Central memory CD4-positive, alpha-beta T cell (primary cell): ENCODE measurements at places on chromosomes 1 and 21.
A peak's percentile ranks its signal among the peaks of the same experiment; 100 is the strongest.

- DNase-seq: no peak
Observed at GRCh38 chr1:32197074-32197473, 3.3 kb upstream of the CCDC28B start.

DNA sequence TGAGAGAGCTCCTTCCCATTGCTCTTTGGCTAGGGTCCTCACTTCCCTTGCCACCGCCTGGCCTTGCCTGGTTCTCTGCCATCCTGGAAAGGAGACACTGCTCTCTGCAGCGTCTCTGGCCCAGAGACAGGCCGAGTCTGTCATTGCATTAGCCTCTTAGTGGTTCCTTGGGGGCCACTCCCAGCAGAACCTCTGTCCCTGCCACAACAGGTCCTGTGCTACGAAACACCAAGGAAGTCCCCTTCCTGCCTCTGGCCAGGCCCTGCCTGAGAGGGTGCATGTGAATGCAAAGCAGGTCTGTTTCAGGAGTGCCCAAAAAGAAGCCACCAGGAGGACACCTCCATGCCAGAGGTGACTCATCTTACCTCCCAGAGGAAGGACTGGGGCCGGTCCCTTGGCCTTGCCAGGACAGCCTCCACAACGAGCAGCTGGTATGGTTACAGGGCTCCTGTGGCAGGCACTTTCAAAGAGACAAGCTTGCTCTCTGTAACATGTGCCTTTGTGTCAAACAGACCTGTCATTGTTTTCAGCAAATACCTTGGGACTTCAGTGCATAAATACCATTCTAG, 59.6 kb downstream of the VPS26C start:
- DNase-seq: no peak

DNA sequence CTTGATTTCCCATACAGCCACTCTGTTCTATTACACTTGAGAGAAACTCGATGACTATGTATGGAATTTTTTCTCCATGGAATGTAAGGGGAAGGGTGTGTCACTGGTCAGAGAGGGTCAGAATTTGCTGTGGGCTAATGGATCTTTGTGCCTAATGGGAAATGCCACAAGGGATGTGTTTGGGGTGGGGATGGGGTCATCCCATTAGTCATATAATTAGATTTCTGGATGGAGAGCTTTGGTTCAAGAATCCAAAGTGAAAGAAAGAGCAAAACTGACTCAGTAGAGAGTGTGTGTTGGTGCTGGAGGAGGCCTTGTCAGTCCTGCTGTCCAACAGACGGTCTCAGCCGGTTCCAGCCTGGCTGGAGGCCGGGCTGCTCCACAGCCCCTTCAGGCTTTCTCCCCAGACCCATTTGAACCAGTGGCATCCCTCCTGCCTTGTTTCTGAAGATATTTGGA, 86.4 kb downstream of the LAMC2 start:
- no peak for DNase-seq

DNA sequence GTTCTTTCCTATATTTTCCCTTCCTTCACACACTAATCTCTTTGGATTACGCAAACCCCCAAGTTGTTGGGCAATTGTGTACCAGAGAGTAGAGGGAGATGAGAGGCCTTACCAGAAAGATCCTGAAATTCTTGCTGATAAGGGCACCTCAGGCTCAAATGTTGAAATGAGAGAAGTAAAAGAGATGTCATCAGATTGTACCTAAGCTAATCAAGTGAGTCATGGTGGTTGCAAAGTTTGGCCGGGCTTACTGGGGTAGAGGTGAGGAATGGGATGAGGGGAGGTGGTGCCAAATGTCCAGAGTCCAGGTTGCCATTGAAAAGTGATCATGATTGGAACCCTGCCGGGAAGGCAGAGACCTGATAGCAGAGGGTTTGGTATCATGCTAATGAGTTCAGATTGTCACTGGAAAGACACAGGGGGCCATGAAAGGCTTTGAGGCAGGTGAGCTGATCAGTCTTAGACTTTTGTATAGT, 43.1 kb downstream of the OPTC start:
- no peak for DNase-seq

- DNase-seq: no peak
Observed at GRCh38 chr1:224368409-224368808, 11.7 kb downstream of the CNIH4 start.

- DNase-seq: no peak
Observed at GRCh38 chr1:59733443-59734141, 81.2 kb upstream of the HOOK1 start.

GRCh38 chr1:198042168-198042567, 114.6 kb upstream of the NEK7 start:
- DNase-seq: no peak

DNA sequence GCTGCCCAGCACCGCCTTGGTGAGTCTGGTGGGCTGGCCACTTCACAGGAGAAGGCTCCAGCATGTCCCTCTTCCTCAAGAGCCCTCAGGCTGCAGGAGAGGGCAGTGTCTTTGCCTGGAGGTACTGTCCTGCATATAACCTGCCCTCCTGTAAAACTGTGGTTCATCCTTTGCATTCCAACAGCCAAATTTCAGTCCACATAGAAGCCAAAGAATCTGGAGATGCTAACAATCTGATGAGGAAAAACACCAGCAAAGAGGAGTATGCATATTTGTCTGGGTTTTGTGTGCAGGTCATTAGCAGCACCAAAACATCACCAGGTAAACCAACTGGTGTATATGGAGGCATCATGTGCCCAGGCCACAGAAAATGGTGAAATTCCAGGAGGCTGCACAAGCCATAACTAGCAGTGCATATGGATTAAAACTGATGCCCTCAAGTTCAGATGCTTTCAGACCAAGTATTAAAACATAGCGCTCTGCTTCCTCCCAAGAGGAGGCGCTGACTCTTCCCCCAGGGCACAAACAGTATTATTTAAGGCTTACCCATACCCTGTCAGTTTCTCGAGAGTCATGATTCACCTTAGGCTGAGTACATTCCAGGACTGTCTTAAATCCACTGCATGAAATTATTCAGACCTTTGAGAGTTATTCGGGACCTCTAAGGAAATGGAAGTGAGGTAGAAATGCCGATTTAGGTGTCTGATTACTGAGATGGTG, 150.5 kb upstream of the COA6 start:
- no peak for DNase-seq

DNA sequence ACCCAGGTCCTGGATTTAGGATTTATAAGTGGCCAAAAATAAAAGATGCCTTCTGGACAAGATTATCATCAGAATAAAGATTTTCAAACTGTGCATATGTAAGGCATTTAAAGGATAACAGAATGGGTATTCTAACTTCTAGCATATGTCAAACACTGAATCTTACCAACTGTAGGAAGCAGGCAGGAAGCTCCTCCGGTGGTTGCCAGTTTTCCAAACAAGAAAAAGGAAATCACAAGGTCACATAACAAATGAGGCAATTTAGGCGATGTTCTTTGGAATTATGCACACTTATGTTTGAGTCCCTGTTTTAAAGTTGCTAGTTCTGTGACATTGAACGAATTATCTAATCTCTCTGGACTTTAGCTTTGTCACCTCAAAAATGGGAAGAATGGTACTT, 48.9 kb downstream of the ATP6V1G3 start:
- DNase-seq: no peak

GRCh38 chr21:15379776-15380175, 315.0 kb upstream of the NRIP1 start:
- DNase-seq: no peak

DNA sequence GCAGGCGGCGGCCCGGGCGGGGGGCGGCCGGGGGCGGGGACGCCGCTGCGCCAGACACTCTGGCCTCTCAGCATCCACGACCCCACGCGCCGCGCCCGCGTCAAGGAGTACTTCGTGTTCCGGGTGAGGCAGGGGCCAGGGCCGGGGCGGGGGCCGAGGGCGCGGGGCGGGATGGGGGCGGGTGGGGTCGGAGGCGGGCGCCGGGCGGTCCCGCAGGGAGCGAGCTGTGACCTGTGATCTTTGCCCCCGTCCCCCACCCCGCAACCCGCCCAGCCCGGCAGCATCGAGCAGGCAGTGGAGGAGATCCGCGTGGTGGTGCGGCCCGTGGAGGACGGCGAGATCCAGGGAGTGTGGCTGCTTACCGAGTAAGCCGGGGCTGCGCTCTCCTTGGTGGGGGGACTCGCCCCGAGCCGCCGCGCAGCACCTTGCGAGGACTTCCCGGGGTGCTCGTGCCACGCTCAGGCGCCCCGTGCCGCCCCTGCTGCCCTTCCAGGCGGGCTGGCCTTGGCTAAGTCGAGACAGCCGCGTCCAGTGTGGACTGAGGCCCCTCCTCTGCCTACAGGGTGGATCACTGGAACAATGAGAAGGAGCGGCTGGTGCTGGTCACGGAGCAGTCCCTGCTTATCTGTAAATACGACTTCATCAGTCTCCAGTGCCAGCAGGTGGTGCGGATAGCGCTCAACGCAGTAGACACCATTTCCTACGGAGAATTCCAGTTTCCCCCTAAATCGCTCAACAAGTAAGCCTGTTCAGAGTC, 514 bp downstream of the TPRG1L start:
- DNase-seq: peak; percentile 35

DNA sequence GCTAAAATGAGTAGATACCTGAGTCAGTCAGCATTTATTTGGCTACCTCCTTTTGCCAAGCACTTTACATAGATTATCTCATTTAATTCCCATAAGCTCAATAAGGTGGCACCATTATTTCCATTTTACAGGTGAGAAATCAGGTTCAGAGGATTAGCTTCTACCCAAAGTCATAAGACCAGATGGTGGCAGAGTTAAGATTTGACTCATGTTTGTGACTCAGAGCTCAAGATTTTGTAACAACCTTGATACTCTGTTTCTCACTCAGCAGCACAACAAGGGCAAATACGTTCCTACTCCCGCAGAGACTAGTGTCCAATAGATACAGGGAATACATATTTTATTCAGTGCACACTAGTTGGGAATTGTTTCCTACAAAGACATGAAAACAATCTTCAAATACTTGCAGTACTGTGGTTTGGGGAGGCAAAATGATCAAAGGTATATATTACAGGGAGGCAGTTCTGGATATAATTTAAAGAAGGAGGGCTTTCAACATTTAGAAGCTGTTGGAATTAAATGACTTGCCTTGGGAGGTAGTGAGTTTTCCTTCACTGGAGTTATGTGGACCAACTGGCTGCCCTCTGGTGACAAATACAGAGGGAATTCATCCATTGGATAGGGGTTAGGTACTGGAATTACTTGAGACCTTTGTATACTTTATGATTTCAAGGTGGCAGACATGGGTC, 3.6 kb downstream of the LEPR start:
- no peak for DNase-seq

- no peak for DNase-seq
Observed at GRCh38 chr1:160363951-160364735, 2.7 kb upstream of the NHLH1 start.
